NCI-H510A treated with DMSO at 0.1 percent for 48 hours (cell line): ENCODE measurements at places on chromosomes 6 and 20.

DNA sequence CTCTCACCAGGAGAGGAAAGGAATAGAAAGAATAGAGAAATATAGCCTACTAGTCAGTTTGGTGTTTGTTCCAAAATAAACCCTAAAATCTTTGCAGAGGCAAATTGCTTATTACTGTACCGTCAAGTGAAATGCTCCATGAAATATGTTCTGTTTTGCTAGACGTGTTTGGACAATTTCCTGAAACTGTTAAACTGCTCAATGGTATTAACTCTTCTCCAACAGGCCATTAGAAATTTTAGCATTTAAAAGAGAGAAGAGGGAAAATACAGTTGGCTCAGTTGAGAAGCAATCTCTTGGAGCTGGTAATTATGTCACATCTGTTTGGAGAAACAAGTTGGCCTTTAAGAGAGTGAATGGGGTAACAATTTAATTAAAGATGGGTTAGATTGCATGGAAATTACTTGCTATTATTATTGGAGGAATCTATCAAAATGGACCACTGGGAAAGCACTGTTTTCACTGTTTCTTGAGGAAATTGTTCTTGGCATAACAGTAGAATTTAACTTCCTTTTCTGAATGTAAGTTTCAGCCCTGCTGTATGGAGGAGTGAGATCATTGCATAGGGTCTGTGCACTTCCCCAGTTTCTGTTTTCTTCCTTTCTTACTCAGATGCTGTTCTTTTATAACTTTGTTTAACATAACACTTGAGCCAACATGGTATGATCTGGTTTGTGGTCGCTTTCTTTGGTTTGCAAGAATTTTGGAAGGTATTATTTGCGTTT is 373.6 kb downstream of the PLCB1 start:
- no peak for DNase-seq

DNA sequence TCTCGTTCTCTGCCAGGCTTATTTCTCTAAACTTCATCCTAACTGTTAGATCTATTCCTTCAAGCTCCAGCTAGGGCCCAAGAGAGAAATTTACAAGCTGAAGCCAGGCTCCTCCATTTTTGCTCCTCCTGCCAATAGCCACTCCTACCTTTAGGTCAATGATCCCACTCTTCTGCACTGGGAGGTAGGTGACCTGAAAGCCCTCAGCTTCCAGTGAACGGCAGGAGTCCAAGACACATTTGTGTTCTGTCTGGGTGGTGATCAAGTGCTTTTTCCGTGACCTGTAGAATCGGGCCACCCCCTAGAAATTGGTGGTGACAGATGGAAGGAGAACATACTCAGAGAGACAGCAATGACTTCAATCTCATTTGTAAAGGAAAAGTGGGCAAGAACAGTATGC is 8.9 kb downstream of the NFS1 start:
- no peak for DNase-seq

- DNase-seq = no peak
Observed at GRCh38 chr6:118683881-118684872, 32.8 kb upstream of the CEP85L start.

DNA sequence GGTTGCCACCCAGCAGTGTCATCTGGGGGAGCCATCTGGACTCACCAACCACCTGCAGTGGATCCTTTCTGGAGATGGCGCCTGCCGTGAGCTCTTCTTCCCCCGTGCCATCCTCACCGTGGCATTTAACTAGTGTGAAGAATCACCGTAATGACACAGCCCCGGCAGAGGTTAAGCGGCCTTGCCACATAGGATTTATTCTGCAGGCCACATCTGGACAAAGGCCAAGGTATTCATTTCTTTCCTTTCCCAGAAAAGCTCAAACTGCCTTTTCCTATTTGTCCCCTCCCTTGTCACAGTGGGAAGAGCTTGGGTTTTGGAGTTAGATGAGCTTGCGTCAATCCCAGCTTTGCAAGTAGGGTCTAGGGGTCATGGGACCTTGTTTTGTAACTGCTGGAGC is 88.4 kb downstream of the PXDC1 start:
- DNase-seq = no peak

DNA sequence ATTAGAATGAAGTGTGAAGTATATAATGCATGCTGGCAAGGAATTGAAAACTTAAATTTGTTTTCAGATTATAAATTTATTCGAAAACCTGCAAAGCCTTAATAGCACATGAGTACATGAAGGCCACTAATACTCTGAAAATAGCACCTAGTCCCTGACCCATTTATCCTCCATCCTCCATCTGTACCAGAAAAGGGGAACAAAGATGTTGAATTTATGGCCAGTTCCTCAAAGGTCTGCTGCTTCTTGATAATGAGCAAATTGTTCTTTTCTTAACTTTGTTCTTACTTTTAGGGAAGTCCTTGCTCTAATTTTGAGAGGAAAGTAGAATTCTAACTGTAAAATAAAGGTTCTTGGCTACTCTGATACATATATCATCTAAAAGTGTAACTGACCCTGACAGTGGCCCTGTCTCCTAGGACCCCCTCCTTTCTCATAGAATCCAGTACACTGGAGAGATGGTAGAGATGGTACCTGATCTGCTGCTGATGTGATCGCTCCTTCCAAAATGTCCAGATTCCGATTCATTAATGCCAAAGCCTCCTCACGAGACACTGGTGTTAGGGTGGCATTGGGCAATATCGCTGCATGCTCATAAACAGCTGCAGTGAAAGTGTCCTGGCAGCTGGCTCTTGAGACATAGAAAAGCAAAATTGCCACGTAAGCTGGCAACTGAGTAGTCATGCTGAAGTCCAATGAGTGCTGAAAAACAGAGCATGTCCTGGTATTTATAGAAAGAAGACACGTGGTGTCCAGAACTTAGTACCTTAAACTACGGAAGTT is at the start of gene VNN1:
VNN1 (minus strand) TSS at position 704 of the 783 bp plus-strand sequence; CDS start at position 684, 20 bp downstream.
- DNase-seq = no peak

DNA sequence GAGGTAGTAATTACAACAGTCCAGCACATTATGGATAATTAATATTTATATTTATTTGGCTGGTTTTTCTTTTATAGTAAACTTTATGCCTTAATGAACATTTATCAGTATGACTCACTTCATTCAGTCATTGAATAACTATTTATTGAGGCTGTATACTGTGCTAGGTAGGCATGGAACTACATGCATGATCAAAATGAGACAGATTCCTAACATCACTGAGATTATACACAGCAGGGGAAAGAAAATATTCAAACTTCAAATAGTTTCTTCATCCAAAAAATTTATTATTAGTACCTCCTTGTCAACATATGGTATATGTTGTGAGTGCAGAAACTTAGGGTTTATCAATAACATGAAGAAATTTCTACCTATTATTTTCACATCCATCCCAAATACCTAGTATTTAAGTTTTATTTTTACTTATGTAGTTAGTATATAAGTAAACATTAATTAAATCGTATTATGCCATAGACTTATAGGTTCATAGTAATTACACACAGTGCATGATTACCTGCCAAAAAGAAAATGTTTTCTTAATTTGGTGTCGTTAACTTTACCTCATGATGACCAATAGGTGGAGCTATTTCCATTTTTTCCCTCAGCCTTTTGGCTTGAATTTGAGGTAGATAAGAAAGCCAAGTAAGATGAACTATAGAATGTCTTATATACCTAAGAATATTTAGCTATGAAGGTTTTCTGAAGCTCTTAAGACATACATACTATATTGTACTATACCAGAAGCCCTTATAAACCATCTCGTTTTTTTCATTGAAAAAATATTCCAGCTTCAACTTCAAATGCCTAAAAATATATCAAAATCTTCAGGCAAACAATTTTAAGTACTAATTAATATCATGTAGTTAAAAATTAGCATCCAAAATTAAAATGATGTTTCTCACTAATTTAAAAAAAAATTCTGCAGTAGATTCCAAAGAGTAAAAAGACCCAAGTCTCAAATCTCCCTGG is 12.5 kb upstream of the TMEM30A start:
- peak; percentile 45 for DNase-seq

- no peak for DNase-seq
Observed at GRCh38 chr20:4465212-4465611, 256.5 kb upstream of the PRND start.

GRCh38 chr20:12966468-12967085 is 42.2 kb upstream of the SPTLC3 start:
- peak; percentile 26 for DNase-seq

DNA sequence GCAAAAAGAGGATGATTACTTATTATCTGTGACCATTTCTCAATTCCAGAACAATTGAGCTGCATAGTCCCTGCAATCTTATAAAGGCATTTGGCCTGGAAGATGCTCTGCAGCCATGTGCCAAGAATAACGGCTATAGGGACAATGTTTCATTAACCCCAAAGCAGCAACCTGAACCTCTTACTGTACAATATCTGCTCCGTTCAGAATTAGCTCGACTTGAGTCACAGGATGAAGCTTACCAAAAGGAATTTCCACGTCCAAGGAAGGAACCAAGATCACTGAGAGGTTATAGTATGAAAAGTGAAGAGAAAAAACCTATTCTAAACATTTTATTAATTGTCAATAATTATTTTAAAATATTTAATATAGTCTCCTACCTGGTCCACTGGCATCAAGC is 167.3 kb upstream of the GMDS start:
- DNase-seq = no peak

GRCh38 chr6:148934961-148935360 is 188.1 kb downstream of the UST start:
- DNase-seq = no peak

GRCh38 chr6:158773581-158774449 is 45.4 kb downstream of the EZR start:
- DNase-seq = no peak

- peak; percentile 97 for DNase-seq
Observed at GRCh38 chr6:39251406-39251805, 22.1 kb upstream of the KCNK5 start.

DNA sequence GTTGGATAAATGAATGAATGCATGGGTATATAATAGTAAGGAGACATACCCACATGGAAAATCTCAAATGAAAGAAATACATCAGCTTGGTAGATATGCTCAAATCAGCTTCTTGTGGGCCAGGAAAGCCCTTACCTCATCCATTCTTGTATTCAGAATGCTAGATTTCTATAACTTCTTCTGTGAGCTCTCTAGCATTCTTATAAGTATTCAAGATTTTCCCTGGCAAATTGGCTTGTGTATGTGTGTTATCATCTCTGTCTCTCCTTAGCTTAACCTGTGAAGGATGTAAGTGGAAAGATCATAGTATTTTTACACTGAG is 100.8 kb downstream of the OR2B2 start:
- no peak for DNase-seq

GRCh38 chr6:139758209-139758611 is 383.8 kb upstream of the CITED2 start:
- DNase-seq = no peak

- peak; percentile 33 for DNase-seq
Observed at GRCh38 chr6:116010790-116011401, 49.8 kb downstream of the FRK start.

- DNase-seq = no peak
Observed at GRCh38 chr6:108793516-108794251, 54.5 kb upstream of the ARMC2 start.

GRCh38 chr6:88599571-88599970 is 363.8 kb downstream of the RNGTT start:
- no peak for DNase-seq

GRCh38 chr20:49890471-49891361 is 24.6 kb downstream of the SPATA2 start:
- no peak for DNase-seq

DNA sequence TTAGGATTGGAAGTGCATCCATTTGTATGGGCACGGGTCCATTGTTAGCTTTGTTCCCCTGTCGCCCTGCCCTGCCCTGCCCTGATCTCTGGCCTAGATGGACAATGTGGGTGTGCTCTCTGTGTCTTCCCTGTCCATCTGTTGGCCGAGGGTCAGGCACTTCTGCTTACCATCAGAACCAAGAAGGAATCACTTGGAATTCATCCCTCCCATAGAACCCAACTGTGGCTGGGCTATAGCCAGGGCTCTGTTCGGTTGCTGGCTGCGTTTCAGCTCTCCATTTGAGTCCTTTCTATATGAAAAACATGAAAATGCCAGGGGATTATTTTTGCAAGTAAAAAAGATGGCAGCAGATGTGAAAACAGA is 26.6 kb upstream of the TULP4 start:
- DNase-seq = no peak

GRCh38 chr20:16003310-16003709 is 569.9 kb downstream of the KIF16B start:
- no peak for DNase-seq

DNA sequence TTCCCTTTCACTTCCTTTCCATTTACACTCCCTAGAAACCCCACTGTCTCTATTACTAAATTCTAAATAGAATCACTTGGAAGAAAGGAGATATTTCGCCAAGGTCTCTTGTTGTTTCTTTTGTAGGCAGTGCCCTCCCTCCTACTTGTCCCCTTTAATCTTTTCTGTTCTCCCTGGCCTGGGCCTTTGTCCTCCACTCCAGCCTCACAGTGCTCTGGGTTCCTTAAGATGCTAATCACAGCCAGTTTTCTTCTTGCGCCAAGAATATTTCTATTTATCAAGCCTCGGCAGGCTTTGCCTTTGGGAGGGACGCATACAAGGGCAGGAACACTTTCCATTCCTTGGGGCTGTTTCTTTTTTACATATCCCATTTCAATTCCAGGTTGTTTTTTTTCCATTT is 520.6 kb upstream of the CHD6 start:
- DNase-seq = no peak

GRCh38 chr20:50992733-50993457 is 30.0 kb downstream of the KCNG1 start:
- no peak for DNase-seq

DNA sequence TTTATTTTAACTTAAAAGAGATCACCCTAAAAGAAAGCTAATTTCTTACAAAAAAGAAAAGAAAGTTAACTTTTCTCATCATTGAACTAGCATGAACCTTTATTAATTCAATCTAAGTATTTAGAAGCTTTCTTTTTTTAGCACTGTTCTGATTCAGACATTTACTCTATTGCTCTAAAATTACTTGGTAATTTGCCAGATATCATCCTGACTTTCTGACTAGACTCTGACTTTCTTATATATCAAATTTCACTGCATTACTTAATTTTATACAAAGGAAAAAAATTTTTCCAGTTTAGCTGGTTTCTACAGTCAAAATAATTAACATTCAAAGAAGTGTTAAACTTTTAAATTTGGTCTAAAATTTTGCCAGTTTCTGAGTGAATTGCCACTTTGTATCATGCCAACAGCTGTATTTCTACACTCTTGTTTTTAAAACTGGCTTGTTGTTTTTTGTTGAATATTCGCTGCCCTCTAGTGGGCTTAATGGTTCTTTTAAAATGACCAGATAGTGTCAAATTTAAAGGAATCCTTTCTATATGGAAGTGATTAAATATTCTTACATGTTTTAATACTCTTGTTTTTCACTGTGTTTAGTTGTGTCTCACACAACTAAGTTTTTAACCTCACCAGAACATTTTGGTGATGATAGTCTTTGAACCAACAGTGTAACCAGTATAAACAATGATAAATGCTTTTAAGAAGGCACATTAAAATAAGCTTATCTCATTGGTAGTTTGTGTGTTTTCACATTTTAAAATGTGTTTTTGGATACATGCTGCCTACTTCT is 102.0 kb downstream of the POPDC3 start:
- DNase-seq = peak; percentile 35

- no peak for DNase-seq
Observed at GRCh38 chr20:43959920-43960227, 45.2 kb downstream of the TOX2 start.
